Activated T-helper 2 cell treated with anti-CD3 and anti-CD28 coated beads, Interferon-gamma antibody, Interleukin-2, Interleukin-4, amounts not matched to agents 10 μg/mL and 5 μg/mL and 100 μg/mL, durations not matched to agents 14 hours and 24 hours and 36 hours (primary cell): ENCODE measurements at places on chromosomes 16 and 17. TPM values are rescaled to one million over a fixed set of nuclear protein-coding genes. Genes with fewer than 3 reads are reported as not detected.
A peak's percentile ranks its signal among the peaks of the same experiment; 100 is the strongest.

- no peak for DNase-seq
- no peaks in the 10 kb centered on the region for H3K27me3 ChIP-seq
- H3K27ac ChIP-seq = no peak overlapping the region
- peaks cover 2% of the 10 kb centered on the region for H3K4me1 ChIP-seq
- H3K36me3 ChIP-seq = peaks cover 22% of the 10 kb centered on the region
Measured at GRCh38 chr16:4700997-4701743, 7.8 kb downstream of the NUDT16L1 start.

GRCh38 chr16:15434425-15435215 lies at the start of gene BMERB1:
TSS of gene BMERB1 (plus strand) at chr16:15434588. CDS start at chr16:15434654, 66 bp downstream.
- DNase-seq = peak; percentile 33
- peaks cover 22% of the 10 kb centered on the region for H3K27me3 ChIP-seq
- H3K36me3 ChIP-seq = peaks cover 4% of the 10 kb centered on the region
- peaks cover 18% of the 10 kb centered on the region for H3K4me1 ChIP-seq

DNA sequence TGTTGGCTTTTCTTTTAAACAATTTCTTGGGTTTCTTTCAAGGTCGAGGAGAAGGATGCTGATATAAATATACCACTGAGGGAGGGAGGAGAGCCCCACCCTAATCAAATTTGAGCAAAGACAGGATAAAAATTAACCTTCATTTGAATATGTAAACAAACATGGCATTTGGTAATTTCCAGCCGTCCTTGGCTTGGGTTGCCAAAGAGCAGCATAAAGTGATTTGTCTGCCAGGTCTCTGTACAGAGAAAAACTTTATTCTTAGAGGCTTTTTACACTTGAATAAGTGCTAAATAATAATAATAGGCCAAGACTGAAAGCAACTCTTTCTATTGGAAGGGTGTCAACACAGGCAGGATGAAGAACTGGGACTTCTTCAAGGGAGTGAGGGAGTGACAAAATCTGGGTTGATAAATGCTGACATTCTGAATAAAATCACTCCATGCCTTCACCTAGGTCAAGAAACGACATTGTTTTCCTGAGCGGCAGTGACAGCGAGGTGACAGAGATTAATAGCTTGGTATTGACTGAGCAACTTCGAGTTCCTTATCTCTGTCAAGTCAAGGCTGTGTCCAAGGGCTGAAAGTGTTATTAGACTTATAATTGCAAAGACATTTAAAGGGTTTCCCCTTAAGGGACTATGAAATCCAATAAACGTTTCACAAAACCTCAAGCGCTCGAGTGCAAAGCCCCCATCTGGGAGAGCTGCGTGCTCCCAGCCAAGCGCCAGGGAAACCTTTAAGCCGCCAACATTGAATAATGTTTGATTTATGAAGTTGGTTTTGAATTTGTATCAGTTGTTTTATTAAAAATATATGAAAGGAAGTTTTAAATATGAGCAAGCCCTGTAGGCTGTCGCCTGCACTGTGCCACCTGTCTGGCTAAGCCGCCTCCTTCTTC lies 269.5 kb upstream of the N4BP1 start:
- no peak overlapping the region for H3K4me3 ChIP-seq
- no peaks in the 10 kb centered on the region for H3K36me3 ChIP-seq
- no peaks in the 10 kb centered on the region for H3K27me3 ChIP-seq
- no peak overlapping the region for H3K27ac ChIP-seq

DNA sequence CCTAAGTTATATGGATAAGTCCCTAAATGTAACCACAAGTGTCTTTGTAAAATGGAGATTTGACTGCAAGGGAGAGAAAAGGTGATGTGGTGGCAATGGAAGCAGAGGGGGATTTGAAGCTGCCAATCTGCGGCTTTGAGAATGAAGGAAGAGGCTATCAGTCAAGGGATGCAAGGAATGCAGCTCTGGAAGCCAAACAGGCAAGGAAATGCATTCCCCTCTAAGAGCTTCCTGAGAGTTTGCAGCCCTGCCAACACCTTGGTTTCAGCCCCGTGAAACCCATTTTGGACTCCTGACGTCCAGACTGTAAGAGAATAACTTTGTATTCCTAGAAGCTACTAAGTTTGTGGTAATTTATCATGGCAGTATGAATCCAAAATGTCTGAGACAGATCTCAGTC lies 167.3 kb upstream of the MPHOSPH6 start:
- no peaks in the 10 kb centered on the region for H3K36me3 ChIP-seq
- peaks cover 4% of the 10 kb centered on the region for H3K27me3 ChIP-seq
- no peaks in the 10 kb centered on the region for H3K4me1 ChIP-seq
- H3K4me3 ChIP-seq = no peak overlapping the region

DNA sequence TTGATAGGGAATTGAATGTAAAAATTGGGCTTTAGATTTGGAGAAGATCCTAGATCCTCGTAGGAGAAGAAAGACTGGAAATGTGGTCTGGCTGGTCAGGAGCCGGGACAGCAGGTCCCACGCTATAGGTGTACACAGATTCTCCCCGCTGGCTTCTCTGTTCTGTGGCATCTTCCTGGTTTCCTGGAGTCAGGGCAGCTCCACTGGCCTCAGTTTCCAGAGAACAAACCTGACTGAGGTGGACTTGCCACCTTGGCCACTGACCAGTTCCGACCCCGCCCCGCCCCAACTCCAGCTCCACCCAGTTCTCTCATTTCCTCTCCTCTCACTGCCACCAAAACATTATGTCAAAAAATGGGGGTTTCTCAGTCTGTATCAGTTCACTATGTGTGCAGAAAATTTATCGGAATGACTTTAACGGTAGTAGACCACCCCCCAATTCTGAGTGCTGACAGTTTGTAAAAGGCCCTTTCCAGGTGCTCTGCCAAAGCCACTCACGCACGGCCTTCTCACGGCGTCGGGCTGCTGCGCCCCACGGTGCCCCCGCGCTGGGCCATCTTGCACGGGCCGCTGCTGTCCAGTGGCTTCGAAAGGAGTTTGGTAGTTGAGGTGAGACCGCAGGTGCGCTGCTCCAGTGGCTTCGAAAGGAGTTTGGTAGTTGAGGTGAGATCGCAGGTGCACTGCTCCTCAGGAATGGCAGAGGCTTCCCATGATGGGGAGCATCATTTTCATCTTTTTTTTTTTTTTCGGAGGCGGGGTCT lies 161.4 kb upstream of the CHMP6 start:
- DNase-seq = no peak
- peaks cover 51% of the 10 kb centered on the region for H3K4me1 ChIP-seq
- H3K4me3 ChIP-seq = no peak overlapping the region
- H3K27me3 ChIP-seq = no peaks in the 10 kb centered on the region

The CLEC10A gene
- total RNA-seq = not detected in 2 replicates

The TBC1D28 gene
- total RNA-seq = not detected in 2 replicates

- no peak overlapping the region for H3K4me3 ChIP-seq
- peak; percentile 1 for DNase-seq
- peaks cover 21% of the 10 kb centered on the region for H3K27me3 ChIP-seq
- no peaks in the 10 kb centered on the region for H3K4me1 ChIP-seq
Measured at GRCh38 chr17:79659376-79659775, 48.5 kb upstream of the RBFOX3 start.
